ENCODE measurements at places on chromosomes 2 and 18.

DNA sequence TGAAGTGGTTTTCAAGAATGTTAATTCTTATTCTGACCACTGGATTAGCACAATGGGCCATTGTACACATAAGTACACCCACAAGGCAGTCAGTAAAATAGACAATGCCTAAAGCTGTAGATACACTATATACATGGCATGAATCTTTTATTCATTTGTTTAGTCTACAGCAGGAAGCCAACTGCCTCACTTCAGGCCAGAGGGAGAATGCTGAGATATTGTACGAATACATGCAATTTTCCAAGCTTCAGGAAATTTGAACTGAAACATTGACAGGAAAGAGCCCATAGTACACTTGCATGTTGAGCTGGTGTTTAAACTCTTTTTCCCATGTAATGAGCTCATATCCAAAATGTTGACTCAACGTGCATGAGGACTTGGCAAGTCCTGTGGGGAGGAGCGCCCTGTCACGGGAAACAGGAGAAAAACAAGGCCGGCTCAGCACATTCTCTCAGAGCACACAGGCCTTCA is 111.6 kb upstream of the CYP1B1 start:
- DNase-seq: no peak

DNA sequence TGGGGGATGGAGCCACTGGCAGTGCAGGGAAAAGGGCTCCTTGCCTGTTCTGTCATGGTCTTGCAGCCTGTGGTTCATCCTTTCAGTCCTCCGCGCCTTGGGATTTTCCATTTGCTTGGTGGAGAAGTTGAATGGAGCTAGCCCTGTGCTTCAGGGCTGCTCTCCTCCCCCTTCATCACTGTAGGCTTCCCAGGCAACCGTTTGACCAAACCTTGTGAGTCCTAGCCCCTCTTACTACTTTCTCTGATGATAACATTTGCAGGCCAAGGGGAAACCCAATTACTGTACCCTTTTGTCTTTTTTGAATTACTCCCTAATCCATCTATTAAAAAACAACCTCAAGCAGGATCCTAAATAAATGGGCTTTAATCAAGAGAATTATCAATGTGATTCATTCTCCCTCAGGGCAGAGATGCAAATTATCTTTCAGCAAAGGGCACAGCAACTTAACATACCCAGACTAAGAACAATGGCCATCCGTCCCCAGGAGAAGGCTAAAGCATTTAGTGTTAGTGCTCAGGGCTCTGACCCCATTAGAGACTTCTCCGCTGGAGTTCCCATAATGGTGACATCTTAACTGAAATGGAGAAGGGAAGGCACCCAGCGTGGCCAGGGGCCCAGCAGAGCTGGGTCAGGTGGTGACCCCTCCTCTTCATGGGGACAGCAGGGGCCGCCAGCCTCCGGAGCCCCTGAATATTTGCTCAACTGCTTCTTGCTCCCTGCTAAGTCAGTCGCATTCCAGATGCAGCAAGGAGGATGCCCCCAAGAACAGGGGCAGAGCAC is 40.7 kb downstream of the RHOB start:
- no peak for DNase-seq

- DNase-seq: no peak
Observed at GRCh38 chr2:187319441-187320108, 128.5 kb downstream of the CALCRL start.

DNA sequence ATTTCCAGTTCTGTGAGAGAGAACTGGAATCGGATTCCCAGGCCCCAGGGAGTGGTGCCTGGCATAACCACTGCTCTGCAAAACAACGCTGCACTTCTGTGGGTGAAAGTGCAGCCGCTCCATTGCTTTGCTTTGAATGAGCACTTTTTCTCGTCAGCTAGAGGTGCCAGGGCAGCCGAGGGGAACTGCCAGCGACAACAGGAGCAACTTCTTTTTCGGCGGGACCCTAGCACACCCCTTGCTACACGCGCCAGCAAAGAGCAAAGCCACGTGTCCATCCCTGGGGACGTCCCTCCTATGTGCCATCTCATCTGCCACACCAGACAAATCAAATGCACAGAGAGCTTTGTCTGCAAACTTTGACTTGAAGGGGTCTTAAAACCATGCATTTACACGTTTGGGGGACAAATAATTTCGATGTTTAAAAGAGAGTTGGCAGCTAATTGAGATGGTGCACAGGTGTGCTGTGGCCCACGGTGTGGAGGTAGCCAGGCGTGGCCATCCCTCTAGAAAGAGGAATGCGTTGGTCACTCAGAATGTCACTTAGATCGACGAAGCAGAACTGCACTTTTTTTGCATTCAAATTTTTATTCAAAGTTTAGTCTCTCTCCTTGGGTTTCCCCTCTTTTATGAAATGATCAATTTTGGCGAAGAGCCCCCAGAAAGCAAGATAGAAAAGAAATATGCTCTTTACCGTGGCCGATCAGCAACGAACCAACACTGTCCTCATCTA is 151.8 kb downstream of the MBP start:
- DNase-seq: no peak

- DNase-seq: no peak
Observed at GRCh38 chr2:10785260-10785659, 27.3 kb downstream of the PDIA6 start.

DNA sequence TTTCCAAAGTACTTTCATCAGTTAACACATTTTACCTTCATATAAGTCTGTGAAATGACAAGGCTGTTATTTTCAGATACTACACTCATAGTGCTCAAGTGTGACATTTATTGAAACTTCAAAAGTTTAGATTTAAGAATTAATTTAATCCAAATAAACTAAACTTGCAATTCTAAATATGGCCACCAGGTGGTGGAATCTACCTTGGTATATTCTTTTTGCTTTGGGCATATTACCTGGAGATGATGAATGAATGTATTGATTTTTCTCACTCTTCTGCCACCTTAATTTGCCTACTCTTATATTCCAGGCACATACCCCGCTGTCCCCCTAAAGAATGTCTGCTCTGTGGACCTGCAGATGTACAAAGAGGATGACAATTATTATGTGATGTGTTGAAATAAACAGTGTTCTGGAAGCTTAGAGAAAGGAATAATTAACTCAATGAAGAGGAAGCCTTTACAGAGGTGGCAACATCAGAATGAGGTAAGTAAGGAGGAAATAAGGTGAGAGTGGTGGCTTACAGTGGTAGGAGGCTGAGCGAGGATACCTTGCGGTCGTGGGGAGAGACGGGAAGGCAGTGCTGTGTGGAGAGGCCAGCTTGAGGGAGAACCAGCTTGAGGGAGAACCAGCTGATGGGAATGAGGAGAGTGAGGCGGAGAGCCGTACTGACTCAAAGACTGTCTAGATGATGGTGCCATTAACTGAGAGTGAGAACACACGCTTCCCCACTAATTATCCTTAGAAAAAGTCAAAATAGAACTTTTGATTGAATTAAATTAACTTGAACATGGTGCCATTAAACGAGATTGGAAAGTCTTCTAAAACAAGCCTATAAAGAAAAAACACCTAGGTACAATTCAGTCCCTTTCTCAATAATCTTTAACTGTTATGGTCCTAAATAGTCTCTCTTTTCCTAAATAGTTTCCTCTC is 179.5 kb downstream of the CELF4 start:
- no peak for DNase-seq
